ENCODE measurements at places on chromosomes 1 and 21.

DNA sequence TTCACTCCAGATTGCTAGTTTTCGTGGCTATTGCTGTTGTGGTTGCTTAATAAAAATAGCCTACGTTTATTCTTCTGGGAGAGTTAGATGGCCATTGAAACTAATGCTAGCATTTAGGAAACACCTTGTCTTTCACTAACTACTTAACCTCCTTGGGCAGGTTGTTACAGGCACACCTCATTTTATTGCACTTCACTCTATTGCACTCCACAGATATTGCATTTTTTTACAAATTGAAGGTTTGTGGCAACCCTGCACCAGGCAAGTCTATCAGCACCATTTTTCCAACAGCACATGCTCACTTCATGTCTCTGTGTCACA, 11.3 kb upstream of the MARK1 start:
- DNase-seq = no peak

- no peak for DNase-seq
These were observed 227.9 kb downstream of the CENPF start for GRCh38 chr1:214830941-214831340.

DNA sequence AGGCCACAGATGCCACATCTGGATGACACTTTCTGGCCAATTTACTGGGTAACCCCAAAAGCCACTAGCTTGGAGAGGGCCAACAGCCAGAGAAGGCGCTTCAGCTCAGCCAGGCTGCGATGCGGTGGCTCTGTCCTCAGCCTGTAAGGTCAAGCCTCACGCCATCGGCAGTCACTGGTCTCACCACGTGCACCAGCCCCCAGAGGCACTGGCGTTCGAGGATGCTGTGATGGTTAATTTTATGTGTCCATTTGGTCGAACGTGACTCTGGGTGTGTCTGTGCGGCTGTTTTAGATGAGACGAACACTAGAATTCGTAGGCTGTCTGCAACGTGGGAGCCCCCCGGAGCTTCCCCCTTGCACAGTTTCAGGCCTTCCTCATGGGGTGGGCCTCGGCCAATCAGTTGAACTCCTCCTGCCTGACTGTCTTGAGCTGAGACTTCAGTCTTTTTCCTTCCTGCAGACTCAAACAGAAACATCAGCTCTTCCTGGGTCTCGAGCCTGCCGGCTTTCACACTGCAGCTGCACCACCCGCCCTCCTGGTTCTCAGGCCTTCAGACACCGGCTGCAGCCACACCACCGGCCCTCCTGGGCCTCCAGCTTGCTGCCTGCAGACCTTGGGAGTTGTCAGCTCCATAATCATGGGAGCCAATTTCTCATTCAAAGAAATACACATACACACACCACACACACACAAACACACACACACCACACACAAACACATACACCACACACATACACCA, 41.6 kb upstream of the SLC45A1 start:
- DNase-seq = no peak

DNA sequence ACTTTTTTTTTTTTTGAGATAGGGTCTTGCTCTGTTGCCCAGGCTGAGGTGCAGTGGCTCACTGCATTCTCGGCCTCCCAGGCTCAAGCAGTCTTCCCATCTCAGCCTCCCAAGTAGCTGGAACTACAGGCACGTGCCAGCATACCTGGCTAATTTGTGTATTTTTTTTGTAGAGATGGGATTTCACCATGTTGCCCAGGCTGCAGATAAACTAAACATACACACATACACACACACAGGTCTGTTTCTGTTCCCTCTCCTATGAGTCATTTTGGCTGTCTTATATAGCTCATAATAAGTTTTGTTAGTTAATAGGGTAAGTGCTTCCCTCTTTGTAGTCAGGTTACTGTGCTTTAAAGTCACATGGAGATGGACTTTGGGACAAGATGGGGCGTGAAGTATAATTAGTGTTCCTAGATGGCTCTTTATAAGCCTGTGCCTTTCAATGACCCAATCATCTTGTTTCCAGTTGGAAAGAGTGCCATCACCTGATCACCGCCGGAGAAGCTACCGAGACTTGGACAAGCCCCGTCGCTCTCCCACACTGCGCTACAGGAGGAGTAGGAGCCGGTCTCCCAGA, 9.1 kb downstream of the PRPF38A start:
- no peak for DNase-seq

GRCh38 chr1:41698916-41699860, 214.7 kb upstream of the EDN2 start:
- DNase-seq = no peak

DNA sequence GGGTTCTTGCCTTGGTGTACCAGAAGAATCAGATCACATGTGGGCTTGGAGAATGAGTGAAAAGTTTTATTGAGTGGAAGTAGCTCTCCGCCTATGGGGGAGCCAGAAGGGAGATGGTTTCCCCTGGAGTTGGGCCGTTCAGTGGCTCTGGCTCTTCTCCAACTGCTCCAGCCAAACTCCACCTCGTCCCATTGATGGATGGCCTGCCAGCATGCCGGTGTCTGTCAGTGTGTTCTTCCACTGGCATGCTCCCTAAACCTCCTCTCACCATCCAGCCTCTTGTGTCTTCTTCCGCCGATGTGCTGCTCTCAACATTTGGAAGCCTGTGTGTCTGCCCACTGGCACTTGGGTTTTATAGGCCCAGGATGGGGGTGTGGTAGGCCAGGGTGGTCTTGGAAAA, 119.4 kb downstream of the MAP3K21 start:
- DNase-seq = no peak

DNA sequence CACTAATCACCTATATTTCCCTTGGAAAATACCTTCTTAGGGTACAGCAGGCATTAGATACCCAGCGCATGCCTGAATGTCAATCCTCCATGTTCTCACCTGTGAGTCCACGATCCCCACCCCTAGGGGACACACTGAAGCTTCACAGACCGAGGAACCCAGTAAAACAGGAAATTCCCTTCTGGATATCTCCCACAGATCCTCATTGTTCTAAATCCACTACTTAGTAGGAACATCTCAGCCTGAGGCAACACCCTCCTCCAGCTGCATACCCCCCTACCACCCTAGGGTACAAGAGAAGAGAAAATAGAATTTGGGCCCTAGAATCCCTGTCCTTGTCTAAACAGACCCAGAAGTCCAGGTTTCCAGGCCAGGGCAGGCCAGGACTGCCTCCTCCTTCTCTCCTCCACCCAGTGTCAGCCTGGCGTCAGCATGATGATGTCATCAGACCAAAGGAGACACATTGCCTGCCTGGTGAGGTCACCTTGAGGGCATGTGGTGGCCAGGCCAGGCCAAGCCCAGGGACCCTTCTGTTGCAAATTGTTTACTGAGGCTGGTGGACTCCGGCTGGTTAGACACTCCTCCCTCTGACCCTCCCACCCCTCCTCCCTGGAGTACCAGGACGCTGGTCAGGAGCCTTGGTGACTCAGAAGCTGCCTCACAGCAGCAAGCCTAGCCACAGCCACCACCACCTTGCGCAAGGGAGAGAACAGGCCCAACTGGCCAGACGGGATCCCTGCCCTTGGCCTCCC, 6.2 kb downstream of the NECTIN4 start:
- DNase-seq = peak; percentile 56

- peak; percentile 14 for DNase-seq
These were observed 416.2 kb downstream of the MATN1 start for GRCh38 chr1:30307182-30307581.

DNA sequence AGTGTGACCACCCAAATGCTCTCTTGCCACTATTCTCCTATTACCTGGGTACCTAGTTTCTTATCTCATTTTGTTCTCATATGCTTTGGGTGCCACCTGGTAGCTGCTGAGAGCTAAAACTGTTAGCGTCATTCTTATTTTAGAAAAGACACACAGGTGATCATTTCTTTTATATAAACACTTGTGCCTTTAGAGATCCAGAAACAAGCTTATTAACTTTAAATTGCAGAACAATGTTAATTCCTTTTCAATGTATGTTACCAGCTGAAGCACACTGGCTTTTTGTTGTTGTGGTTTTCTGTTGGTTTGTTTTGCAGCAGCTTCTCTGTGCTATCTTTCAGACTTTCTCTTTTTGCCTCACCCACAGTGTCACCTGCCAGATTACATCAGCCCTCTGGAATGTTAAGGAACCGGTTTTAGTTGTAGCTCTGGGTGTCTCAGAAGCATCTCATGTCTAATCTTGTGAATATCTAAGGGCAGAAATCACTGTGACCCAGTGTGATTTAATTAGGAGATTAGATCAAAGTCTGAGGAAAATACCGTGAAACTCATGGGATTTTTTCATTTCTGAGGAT, 43.4 kb upstream of the SLC19A2 start:
- no peak for DNase-seq

GRCh38 chr1:218845589-218845988, 328.1 kb upstream of the LYPLAL1 start:
- no peak for DNase-seq

- no peak for DNase-seq
These were observed 127.8 kb downstream of the NTMT2 start for GRCh38 chr1:170273291-170274130.

DNA sequence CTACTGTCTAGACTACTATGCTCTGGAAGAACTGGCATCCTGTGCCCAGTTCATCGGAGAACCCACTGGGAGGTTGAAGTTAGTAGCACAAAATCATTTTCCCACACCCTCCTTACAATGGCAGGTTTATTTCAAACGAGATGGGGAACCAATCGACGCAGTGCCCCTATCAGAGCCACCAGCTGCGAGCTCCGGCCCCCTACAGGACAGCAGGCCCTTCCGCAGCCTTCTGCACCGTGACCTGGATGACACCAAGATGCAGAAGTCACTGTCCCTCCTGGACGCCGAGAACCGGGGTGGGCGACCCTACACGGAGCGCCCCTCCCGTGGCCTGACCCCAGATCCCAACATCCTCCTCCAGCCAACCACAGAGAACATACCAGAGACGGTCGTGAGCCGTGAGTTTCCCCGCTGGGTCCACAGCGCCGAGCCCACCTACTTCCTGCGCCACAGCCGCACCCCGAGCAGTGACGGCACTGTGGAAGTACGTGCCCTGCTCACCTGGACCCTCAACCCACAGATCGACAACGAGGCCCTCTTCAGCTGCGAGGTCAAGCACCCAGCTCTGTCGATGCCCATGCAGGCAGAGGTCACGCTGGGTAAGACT, 115.5 kb upstream of the KLHDC7A start:
- no peak for DNase-seq

DNA sequence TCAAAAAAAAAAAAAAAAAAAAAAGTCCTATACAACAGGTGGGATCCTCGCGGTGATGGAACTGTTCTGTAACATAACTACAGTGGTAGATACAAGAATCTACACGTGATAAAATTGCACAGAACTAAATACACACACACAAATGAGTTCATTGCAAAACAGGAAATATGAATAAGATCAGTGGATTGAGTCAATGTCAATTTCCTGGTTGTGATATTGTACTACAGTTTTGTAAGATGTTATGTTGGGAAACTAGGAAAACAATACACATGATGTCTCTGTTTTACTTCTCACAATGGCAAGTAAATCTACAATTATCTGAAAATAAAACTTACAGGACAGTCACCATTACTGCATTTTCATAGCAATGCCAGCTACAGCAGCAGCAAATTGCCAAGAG, 59.8 kb downstream of the ITGB3BP start:
- no peak for DNase-seq

GRCh38 chr1:91092503-91092902, 70.7 kb upstream of the ZNF644 start:
- no peak for DNase-seq

DNA sequence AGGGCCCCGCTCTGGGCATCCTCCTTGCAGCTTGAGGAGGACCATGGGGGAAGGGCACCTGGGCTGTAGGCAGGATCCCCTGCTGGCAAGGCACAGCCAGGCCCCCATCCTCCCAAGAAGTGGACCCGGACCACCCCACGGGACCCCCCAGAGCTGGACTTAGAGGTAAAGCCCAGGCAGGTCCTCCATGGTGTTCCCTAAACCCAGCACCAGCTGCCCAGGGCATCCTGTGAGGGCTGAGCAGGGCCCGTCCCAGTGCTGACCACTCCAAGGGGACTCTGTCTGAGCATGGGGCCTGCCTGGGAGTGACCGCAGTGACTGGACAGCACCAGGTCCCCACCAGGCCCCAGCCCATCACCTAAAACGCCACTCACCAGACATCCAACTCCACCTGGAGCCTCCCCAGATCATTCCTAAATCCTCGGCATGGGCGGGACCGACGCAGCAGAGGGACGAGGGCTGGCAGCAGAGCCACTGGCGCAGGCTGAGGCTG, 21.3 kb downstream of the COL6A2 start:
- peak; percentile 46 for DNase-seq

- no peak for DNase-seq
These were observed 58.5 kb downstream of the SLC25A24 start for GRCh38 chr1:108141621-108142020.

DNA sequence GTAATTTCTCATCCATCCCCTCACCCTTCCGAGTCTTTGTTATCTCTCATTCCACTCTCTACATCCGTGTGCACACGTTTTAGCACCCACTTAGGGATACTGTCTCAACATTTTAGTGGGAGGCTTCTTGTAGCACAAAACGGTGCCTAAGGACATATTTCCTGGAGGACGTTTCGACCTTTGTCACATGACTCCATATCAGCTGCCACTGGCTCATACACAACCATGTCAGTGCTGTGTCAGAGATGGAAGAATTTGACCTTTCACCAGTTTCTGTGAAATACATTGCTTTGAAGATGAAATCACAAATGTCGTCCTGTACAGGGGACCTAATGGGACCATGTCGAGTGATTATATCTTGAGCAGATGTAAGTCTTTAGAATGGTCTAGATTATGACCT, 15.6 kb downstream of the B3GALT5 start:
- DNase-seq = peak; percentile 3

GRCh38 chr1:17630986-17631385, 91.5 kb downstream of the ARHGEF10L start:
- no peak for DNase-seq

DNA sequence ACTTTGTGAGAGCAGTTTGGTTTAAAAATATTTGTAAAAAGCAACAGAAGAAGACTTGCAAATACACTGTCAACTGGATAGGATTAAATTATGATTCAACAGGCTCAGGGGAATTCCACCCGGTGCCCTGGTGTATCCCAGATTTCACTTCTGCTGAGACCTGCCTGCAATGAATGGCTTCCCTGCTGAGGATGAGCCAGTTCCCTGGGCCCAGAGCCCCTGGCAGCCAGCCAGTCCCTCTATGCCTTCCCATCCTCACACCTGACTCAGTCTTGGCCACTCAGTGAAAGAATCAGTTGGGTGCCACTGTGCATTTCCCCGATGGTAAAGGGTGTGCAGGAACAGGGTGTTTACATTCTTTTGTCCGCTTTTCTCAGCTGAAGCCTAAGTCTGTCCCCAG, 64.4 kb downstream of the KCTD3 start:
- no peak for DNase-seq

DNA sequence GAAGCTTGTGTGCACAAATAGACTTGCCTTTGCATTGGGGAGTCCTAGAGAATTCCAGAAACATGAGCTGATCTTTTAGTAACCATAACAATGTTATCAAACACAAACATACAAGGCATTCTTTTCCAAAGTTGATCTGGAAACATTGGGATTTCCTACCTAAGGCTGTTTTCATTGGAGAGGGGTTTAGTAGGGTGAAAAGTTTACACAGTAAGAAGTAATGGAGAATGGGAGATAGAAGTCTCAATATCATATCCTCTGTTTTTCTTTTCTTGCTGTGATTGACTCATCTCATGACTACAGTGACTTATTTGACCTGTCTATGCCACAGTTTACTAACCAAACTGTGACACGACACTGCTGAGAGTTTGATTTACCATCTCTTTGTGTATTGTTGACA, 65.6 kb upstream of the PLA2G4A start:
- DNase-seq = no peak

GRCh38 chr1:55974714-55975441, 604.5 kb downstream of the PLPP3 start:
- no peak for DNase-seq
